ENCODE measurements at places on chromosomes 6 and 20. TPM values are rescaled to one million over a fixed set of nuclear protein-coding genes. Genes with fewer than 3 reads are reported as not detected.

Gene MBOAT1
- total RNA-seq = 7.5 TPM

Gene LZTS3
- 4.6 TPM for total RNA-seq

Gene RIPOR2
- 312 TPM for total RNA-seq

Gene SH3BGRL2
- 1.6 TPM for total RNA-seq

Gene SCRT2
- not detected for total RNA-seq

Gene SSTR4
- not detected for total RNA-seq

Gene WFDC2
- total RNA-seq = not detected

Gene SENP6
- 108 TPM for total RNA-seq

Gene SIM1
- not detected for total RNA-seq

Gene CNKSR3
- 0.18 TPM for total RNA-seq

Gene TMEM14B
- 21.0 TPM for total RNA-seq

Gene HSPA1L
- 2.0 TPM for total RNA-seq

Gene TXLNB
- 0.50 TPM for total RNA-seq

Gene SLC9A8
- 58.8 TPM for total RNA-seq

Gene FLRT3
- total RNA-seq = not detected

Gene GSTA2
- not detected for total RNA-seq

Gene PDRG1
- total RNA-seq = 9.0 TPM

- H3K4me1 ChIP-seq = peaks cover 20% of the 10 kb centered on the region
- no peaks in the 10 kb centered on the region for H3K36me3 ChIP-seq
- no peak overlapping the region for H3K27ac ChIP-seq
- peaks cover 7% of the 10 kb centered on the region for H3K27me3 ChIP-seq
These were observed 1.3 kb upstream of the CARMIL1 start for GRCh38 chr6:25277857-25278256.

- H3K4me3 ChIP-seq = no peak overlapping the region
- H3K4me1 ChIP-seq = no peaks in the 10 kb centered on the region
- H3K27me3 ChIP-seq = no peaks in the 10 kb centered on the region
- H3K27ac ChIP-seq = no peak overlapping the region
- no peaks in the 10 kb centered on the region for H3K36me3 ChIP-seq
These were observed 95.6 kb upstream of the RALGAPA2 start for GRCh38 chr20:20808016-20808415.

GRCh38 chr20:17339000-17339399 lies 112.2 kb downstream of the PCSK2 start:
- H3K36me3 ChIP-seq = no peaks in the 10 kb centered on the region
- H3K4me1 ChIP-seq = no peaks in the 10 kb centered on the region
- H3K27me3 ChIP-seq = no peaks in the 10 kb centered on the region
- H3K4me3 ChIP-seq = no peak overlapping the region

DNA sequence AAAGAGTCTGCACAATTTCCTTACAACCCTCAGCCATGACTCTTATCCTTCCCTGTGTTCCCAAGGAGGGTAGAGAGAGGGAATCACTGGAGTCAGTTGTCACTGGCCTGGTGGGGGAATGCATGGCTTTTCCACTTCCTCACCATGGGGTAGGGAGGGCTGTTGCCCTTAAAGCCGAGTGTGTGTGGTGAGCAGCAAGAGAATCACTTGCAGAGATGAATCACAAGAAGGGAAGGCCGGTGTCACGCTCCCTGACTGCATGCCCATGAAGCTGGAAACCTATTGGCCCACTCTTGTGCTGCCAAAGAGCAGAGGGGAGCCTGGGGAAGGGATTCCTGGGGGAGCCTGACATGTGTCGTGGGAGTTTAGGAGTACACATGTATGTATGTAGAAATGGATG lies 18.1 kb upstream of the BMP6 start:
- no peaks in the 10 kb centered on the region for H3K27me3 ChIP-seq
- DNase-seq = no peak
- no peak overlapping the region for H3K4me3 ChIP-seq
- H3K36me3 ChIP-seq = no peaks in the 10 kb centered on the region
- H3K4me1 ChIP-seq = no peaks in the 10 kb centered on the region

- H3K27me3 ChIP-seq = no peaks in the 10 kb centered on the region
- peaks cover 4% of the 10 kb centered on the region for H3K36me3 ChIP-seq
- no peak for DNase-seq
- H3K27ac ChIP-seq = no peak overlapping the region
- no peak overlapping the region for H3K4me3 ChIP-seq
- no peaks in the 10 kb centered on the region for H3K4me1 ChIP-seq
These were observed 18.0 kb upstream of the CLDN20 start for GRCh38 chr6:155245831-155246230.

GRCh38 chr6:32462609-32463008 lies 22.9 kb downstream of the HLA-DRA start:
- no peaks in the 10 kb centered on the region for H3K36me3 ChIP-seq
- no peak for DNase-seq
- peaks cover 9% of the 10 kb centered on the region for H3K4me1 ChIP-seq
- H3K4me3 ChIP-seq = no peak overlapping the region
- no peak overlapping the region for H3K27ac ChIP-seq
- H3K27me3 ChIP-seq = peaks cover 6% of the 10 kb centered on the region

DNA sequence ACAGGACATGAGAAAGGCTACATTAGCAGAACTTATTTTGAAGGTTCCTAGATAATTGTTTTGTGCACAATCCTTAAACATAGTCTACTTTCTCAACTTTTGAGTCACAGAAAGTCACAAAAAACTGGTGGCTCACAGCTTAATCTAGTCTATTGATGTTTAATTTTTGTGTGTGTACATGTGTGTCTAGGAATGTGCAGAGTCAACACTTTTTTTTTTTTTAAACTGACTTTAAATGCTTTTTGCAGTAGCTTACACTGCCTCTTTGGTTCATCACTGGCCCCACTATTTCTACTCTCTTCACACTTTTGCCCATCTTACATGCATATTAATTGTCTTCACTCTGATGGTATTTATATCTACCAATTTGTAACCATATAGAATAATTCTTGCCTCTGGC lies 566.9 kb downstream of the BCKDHB start:
- no peak for DNase-seq
- no peaks in the 10 kb centered on the region for H3K36me3 ChIP-seq
- H3K4me3 ChIP-seq = no peak overlapping the region
- H3K27ac ChIP-seq = no peak overlapping the region

DNA sequence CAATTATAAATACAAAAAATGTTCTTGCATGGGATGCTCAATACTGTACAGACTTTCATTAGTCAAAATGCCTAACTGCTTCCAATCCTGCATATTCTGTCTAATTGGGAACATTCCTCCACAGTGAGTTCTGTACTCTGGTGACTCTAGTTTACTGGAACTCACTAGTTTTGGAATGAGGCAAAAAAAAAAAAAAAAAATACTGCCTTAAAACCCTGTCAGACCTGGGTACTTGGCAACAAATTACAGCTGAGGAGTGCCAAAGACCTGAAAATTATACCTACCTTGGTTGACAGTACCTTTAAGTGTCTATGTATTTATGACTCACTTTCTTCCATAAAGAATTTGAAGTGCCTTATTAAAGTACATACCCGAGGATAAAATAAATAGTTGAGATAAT lies 276.7 kb downstream of the FARS2 start:
- no peak overlapping the region for H3K4me3 ChIP-seq
- H3K27ac ChIP-seq = no peak overlapping the region
- H3K4me1 ChIP-seq = peaks cover 8% of the 10 kb centered on the region
- no peak for DNase-seq

GRCh38 chr6:14953836-14954235 lies 292.0 kb upstream of the JARID2 start:
- no peaks in the 10 kb centered on the region for H3K4me1 ChIP-seq
- no peak overlapping the region for H3K4me3 ChIP-seq
- no peaks in the 10 kb centered on the region for H3K27me3 ChIP-seq
- H3K36me3 ChIP-seq = no peaks in the 10 kb centered on the region

- no peak overlapping the region for H3K27ac ChIP-seq
- no peaks in the 10 kb centered on the region for H3K36me3 ChIP-seq
- no peak for DNase-seq
- no peaks in the 10 kb centered on the region for H3K27me3 ChIP-seq
These were observed 1.2 kb downstream of the RAB44 start for GRCh38 chr6:36698871-36699271.

- H3K4me1 ChIP-seq = no peaks in the 10 kb centered on the region
- H3K27me3 ChIP-seq = no peaks in the 10 kb centered on the region
- H3K27ac ChIP-seq = no peak overlapping the region
- H3K4me3 ChIP-seq = no peak overlapping the region
These were observed 101.6 kb downstream of the DACT2 start for GRCh38 chr6:168217880-168218537.

- H3K4me1 ChIP-seq = peaks cover 22% of the 10 kb centered on the region
- no peaks in the 10 kb centered on the region for H3K36me3 ChIP-seq
- no peak overlapping the region for H3K4me3 ChIP-seq
- H3K27ac ChIP-seq = no peak overlapping the region
These were observed 559 bp downstream of the LAMA5 start for GRCh38 chr20:62366370-62367135.

DNA sequence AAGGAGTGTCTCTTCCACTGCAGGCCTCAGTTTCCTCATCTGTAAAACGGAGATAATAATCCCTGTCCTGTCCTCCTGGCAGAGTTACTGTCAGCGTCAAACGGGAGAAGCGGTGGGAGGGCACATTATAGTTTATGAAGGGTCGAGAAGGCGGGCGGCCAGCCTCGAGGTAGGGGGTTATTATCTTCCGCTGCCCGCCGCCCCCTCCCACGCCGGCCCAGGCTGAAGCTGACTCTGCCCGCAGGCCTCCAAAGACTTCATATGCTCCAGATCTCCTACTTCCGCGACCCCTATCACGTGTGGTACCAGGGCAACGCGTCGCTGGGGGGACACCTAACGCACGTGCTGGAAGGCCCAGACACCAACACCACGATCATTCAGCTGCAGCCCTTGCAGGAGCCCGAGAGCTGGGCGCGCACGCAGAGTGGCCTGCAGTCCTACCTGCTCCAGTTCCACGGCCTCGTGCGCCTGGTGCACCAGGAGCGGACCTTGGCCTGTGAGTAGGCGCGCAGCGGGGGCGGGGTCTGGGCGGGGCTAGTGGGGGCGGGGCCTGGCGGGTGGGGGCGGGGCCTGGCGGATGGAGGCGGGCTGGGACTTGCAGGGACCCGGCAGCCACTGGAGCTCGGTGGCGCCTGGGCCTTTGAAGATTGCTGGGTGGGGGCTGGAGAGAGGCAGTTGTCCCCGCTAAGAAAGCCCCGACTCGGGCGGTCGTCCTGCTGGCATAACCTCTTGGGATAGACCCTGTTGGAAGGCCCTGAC lies 2.8 kb downstream of the PROCR start:
- H3K4me3 ChIP-seq = no peak overlapping the region
- H3K27ac ChIP-seq = no peak overlapping the region
- H3K4me1 ChIP-seq = peaks cover 15% of the 10 kb centered on the region
- H3K27me3 ChIP-seq = no peaks in the 10 kb centered on the region
- no peaks in the 10 kb centered on the region for H3K36me3 ChIP-seq

DNA sequence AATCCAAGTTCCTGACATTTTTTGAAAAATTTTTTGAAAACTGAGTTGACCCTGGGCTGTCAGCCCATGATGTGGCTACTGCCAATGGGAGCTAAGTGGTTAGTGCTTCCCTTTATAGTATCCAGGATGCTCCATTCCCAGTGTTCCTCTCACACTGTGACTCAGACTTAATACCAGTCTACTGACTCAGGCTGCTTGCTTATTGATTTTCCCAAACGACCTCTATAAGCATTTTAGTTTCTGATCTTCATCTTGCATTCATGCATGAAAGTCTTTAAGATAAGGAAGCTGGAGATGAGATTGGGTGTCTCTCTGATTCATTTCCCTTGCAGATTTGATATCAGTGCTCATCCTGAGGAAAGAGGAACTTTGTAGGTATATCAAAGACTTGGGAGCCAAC lies 560.0 kb downstream of the TBC1D32 start:
- no peak overlapping the region for H3K4me3 ChIP-seq
- no peak overlapping the region for H3K27ac ChIP-seq
- H3K27me3 ChIP-seq = no peaks in the 10 kb centered on the region
- no peaks in the 10 kb centered on the region for H3K36me3 ChIP-seq
- H3K4me1 ChIP-seq = no peaks in the 10 kb centered on the region

GRCh38 chr20:50003253-50003656 lies 20.5 kb downstream of the SNAI1 start:
- DNase-seq = no peak
- no peak overlapping the region for H3K4me3 ChIP-seq
- no peak overlapping the region for H3K27ac ChIP-seq
- H3K4me1 ChIP-seq = peaks cover 40% of the 10 kb centered on the region
- no peaks in the 10 kb centered on the region for H3K36me3 ChIP-seq
- H3K27me3 ChIP-seq = no peaks in the 10 kb centered on the region

GRCh38 chr6:170456334-170456733 lies 96.8 kb downstream of the PSMB1 start:
- no peak for DNase-seq
- H3K27ac ChIP-seq = no peak overlapping the region
- H3K4me3 ChIP-seq = no peak overlapping the region

DNA sequence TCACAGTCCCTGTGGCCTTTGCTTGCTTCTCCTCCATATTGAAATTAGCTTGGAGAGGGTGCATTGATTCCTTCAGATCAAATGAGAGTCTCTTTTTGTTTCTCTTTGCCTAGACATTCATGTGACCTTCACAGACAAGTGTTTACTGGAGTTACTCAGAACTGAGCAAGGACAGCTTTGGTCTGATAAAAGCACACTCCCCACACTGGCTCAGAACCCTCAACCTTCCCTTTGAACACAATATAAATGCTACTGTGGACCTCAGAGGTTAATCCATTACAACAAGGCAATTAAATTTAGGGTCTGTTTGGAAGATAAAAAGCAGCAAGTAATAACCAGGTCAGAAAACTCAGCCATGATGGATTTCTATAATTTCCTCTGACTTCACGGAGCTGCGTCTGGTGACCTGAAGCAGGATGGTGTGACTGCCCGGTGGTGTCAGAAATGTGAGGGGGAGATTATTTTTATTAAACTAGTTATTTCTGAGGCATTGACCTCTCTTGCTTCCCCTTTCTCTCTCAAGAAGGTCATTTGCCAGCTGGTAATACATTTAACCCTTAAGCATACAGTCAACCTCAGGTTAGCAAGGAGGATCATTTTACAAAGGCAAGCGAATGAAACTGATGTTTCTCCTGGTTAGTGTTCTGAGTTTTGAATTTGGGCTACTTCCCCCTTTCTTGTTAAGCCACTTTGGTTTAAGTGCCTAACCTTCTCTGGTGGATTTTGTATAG lies 208.2 kb downstream of the CLIC5 start:
- H3K27me3 ChIP-seq = no peaks in the 10 kb centered on the region
- H3K27ac ChIP-seq = no peak overlapping the region
- H3K4me3 ChIP-seq = no peak overlapping the region

DNA sequence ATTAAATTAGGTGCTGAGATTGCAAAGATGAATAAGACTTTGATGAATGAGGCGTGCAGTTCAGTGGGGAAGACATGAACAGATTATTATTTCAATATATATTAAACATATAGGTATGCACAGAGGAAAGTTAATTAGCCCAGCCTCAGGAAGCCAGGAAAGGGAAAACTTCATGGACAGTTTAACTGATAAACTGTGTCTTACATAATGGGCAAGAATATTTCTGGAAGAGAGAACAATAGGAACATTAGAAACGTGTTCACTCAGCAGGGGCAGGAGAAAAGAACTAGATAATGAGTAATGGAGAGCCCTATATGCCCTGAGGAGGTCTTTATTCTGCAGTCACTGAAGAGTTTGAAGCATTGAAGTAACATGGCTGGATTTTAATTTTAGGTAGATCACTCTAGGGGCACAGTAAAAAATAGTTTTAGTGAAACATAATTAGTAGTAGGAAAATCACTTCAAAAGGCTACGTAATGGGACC lies 23.6 kb downstream of the CEP57L1 start:
- no peak overlapping the region for H3K27ac ChIP-seq
- H3K36me3 ChIP-seq = no peaks in the 10 kb centered on the region
- no peak for DNase-seq
- no peaks in the 10 kb centered on the region for H3K27me3 ChIP-seq
- H3K4me1 ChIP-seq = no peaks in the 10 kb centered on the region

- H3K27me3 ChIP-seq = no peaks in the 10 kb centered on the region
- H3K4me3 ChIP-seq = no peak overlapping the region
- no peak for DNase-seq
- no peaks in the 10 kb centered on the region for H3K4me1 ChIP-seq
- no peak overlapping the region for H3K27ac ChIP-seq
- no peaks in the 10 kb centered on the region for H3K36me3 ChIP-seq
These were observed 72.2 kb downstream of the PLCB4 start for GRCh38 chr20:9141070-9141469.

Data from natural killer cell (primary cell).